Activated CD8-positive, alpha-beta memory T cell treated with anti-CD3 and anti-CD28 coated beads for 24 hours (primary cell): ENCODE measurements at places on chromosomes 1 and 21.

- DNase-seq = no peak
These were observed 33.1 kb upstream of the LMX1A start for GRCh38 chr1:165389609-165390008.

GRCh38 chr1:15245593-15246360 lies 1.2 kb upstream of the FHAD1 start:
- DNase-seq = no peak

DNA sequence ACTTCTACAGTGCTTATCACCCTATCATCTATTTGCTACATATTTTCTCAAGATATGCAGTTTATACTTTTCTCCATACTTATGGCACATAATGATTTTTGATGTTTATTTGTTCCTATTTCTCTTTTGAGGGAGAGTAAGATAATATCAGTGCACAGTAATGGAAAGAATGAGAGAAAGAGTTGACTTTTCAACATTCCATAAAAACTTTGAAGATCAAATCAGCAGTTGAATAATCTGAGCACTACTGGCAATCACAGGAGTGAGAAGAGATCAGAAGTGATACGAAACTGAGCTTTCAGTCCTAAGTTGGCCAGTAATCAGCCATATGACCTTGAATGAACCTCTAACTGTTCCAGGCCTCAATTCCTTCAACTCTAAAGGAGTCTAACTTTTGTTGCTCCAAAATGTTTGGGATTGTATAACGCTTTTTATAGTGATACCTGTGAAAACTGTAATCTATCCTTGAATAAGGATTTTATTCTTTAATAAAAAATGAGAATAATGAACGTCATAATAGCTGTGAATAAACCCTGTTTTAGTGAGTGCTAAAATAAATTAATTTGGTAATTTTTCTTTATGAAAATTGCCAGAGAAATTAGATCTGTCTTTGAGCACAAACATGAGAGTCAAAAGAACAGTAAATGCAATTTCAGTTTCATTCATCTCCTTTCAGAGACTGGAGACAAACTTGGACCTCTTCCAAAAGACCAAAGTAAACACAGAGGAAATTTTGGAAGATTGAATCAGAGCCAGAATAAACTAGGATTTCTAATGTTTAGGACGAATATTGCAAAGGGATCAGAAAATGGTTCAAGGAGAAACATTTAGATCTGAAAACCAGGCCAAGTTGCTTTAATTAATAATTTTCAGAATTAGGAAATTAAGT lies 309.9 kb downstream of the ADGRL2 start:
- DNase-seq = no peak

DNA sequence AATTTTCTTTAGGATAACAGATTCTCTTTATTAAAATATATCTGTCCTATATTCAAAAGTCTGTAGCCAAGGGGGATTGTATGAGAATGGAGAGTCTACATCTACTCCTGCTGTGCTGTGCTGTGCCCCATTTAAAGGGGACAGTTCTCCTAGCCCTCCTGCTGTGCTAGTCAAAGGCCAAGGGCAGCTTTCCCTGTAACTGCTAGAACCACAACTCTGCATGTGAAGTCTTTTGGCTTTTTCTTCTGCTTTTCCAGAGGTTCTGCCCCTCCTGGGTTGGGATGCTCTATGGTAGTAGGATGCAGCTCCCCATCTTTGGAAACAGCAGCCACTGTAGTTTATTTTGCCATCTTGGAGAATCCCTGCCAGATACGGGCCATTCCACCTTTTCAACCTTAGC lies 197.5 kb upstream of the JUN start:
- DNase-seq = no peak

DNA sequence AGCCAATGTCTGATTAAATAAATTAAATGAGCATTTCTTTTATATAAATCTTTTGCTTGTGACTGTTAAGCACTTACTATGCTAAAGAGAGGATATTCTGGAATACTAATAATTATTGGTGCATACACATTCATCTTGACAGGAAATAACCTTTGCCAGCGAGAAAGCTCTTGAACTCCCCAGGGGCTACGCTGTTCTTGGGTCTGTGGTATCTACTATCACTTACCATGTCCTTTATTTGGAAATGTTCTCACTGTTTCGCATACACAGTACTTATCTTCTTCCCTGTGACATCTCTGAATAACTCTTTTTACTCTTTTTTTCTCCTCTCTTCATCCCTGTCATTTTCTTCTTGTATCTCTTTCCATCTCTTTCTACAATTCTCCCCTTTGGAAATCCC lies 178.7 kb downstream of the GABPA start:
- DNase-seq = no peak
